ENCODE measurements at places on chromosomes 4 and X.

DNA sequence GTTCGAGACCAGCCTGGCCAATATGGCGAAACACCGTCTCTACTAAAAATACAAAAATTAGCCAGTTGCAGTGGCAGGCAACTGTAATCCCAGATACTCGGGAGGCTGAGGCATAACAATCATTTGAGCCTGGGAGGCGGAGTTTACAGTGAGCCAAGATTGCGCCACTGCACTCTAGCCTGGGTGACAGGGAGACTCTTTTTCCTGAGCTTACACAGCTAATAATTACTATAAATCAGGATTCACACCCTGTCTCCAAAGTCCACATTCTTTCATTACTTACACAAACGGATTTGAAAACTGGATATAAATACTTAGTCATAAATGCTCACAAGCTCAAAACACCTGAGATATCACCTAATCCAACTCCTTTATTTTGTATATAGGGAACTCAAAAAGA, 151.6 kb downstream of the LRBA start:
- no peak for DNase-seq

- no peak for DNase-seq
These were observed 1.5 kb downstream of the FRYL start for GRCh38 chr4:48778431-48779094.

DNA sequence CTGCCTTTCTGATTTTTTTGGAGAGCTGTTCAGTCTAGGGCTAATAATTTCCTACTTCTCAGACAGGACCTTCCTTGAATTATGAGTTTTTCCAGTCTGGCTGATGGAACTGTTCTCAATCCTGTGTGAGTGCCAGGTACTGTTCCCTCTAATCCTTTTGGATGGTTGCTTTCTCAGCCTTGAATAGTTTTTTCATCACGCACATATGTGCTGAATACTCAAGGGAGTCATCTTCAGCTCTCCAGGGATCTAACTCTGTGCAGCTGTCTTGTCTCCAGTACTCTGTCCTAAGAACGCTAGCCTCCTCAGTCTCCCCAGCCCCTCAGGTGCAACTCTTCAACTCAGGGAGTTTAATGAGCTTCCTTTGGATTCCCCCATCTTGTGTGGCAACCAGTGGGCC, 93.2 kb downstream of the GASK1B start:
- no peak for DNase-seq

DNA sequence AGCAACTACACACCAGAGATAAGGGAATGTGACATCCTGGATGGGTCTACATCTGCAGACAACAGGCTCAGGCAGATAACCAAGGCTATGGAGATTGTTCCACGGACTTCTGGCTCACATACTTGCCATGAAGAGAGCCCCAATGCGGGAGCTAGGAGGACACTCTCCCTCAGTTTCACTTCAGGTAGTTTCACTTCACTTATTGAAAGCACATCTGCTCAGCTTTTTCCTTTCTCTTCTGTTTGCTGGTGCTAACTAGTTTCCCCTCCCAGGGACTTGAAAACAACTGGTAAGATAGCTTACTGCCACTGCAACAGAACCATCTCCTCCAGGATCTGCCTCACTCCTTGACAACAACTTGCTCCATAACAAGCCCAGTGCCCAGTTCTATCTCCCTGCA, 1.4 kb upstream of the CT47C1 start:
- peak; percentile 9 for DNase-seq

GRCh38 chr4:142850478-142850877, 4.4 kb upstream of the INPP4B start:
- no peak for DNase-seq

DNA sequence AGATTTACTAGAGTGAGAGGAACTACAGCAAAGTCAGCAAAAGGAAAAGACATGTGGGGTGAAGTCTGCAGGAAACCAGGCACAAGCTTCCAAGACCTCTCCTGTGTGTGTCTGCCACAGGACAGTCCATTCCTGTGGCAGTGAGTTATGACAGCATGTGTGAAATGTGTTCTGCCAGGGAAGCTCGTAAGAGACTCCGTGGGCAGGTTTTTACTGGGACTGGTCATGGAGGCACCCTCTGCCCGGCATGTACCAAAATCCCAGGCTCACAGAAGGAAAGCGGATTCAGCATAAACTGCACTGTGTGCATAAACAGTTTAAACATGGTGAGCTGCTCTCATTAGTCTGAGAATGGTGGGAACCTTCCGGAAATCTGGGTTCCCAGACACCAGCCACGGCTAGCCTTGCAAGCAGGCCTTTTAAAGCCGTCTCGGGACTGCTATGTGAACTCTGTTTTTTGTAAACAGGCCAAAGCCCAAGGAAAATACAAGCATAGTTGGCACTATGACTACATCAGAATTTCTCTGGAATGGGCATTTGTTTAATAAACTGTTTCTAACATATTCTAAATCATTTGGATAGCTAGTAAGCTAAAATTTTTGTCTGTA, 288.5 kb downstream of the TENM3 start:
- DNase-seq = no peak

DNA sequence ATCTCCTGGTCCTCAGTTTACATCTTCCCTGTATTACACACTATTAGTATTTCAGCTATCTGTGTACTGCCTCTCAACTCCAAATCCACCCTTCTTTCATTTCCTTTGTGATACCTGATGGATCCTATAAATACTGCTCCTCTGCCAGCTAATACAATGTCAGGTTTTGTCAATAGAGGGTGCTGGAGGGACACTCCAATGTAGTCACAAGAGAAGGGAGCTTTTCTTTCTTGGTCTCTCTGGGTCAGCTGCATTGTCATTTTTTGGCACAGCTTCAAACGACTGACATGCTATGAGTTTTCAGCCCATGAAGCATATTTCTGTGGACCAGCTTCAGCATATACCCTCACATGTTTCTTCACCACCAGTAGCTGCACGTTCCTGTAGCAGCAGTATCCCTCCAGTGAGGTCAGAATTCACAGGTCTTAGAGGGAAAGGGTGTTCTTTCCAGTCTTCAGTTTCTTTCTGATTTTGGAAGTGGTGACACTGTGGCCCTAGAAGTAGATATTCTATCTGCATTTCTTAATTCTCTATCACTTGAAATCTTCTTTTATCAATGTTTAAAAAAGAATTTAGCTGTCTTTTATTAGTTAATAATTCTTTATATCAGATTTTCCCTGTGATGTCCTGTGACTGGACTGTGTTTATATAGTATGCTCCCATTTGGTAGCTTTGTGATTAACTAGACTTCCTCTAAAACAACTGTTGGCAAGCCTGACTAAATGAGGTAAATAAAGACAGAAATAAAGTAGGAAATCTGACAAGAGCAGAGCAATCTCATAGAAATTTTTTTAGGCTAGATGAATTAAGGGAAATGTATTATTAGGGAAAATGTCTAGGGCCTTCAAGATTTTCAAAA, 60.6 kb downstream of the GABRA2 start:
- no peak for DNase-seq

GRCh38 chr4:41748074-41748570, 403 bp downstream of the PHOX2B start:
- DNase-seq = no peak

DNA sequence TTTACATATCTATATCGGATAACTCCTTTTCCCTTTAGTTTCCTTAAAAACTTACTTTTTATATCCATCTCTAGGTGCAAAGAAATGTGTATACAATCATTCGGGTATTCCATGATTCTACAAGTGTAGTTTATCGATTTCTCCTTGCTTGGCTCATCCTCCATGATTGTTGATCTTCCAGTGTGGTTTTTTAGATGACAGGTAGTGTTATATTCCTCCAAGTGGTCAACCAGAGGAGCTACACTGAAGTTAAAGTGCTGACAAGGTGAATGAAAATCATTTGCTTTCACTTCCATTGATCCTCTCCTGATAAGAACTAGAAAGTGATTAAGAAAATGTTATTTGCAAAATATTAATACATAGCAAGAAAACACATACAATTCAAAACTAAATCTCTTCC, 38.5 kb downstream of the TMEM156 start:
- DNase-seq = no peak

GRCh38 chr4:108060164-108060563, 70.5 kb downstream of the HADH start:
- DNase-seq = no peak

- DNase-seq = no peak
These were observed 55.7 kb downstream of the CD38 start for GRCh38 chr4:15833801-15834200.

DNA sequence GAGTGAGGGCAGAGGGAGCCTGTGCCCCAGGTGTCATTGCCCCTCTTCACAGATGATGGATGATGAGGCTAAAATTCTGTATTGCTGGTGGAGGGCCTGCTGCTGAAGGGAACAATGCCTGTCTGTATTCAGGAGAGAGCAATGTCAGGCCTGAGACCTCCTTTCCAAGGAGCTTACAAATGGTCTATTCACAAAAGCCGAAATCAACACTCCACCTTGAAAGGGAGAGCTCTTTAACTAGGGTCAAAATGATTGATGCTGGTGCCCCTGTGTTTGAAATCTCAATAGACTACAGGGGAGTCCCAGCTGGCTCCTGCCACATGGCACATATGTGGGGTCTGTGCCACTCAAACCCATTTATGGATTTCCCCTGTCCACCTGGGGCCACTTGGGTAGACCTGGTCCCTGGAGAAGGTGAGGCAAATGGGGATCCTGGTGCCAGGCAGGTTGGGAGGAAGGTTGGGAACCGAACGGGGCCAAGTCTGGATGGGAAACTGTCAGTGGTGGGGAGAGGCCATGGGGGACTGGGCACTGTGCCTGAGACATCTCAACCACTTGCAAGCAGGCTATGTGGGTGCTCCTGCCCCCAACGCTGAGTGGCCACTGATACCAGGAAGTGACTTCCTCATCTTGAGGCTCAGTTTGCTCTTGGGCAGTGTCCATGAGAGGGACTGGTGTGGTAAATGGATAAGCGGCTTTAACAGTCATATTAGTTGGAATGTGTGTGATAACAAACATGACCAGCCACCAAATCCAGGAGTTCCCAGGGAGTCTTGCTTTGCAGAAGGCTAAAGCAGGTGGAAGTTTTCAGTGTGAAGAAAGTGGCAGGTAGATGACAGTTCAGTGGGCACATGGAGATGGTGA, 223.8 kb upstream of the PSAPL1 start:
- DNase-seq = no peak

GRCh38 chr4:156168288-156168687, 214.6 kb upstream of the CTSO start:
- DNase-seq = no peak

DNA sequence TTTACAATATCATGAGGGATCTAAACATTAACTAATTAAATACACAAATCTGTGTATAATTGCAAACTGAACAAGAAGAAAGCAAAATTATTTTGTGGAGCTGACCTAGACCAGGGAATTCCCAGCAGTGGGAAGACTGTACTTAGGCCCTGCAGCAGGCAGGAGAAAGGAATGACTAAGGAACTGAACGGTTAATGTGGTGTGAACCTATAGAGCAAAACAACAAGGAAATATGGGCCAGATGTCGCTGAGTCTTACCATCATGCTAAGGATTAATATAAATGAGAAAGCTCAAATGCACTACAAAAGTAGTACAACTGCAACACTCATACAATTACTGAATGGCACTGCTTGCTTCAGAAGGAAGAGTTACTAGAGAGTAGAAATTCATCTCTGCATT, 120.3 kb upstream of the ATXN3L start:
- no peak for DNase-seq

DNA sequence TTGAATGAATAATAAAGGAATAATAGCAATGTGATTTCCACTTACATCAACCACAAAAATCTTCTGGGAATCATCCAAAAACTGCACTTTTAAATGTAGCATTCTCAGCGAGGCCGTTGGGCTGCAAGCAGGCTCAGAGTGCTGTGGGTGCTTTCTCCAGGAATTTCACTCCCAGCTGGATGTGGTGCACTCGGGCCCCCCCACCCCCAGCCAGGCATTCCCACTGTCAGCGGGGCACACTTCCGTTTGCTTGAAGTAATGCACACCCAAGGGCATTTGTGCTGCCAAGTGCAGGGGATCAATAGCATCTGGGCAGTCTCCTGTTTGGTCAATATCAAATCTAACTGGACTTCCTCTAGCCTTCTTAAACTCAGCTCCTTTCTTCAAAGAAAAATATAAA, at the start of gene FRMD7:
FRMD7 (minus strand) TSS at position 278 of the 400 bp plus-strand sequence; CDS start at position 102, 176 bp downstream.
- DNase-seq = no peak

DNA sequence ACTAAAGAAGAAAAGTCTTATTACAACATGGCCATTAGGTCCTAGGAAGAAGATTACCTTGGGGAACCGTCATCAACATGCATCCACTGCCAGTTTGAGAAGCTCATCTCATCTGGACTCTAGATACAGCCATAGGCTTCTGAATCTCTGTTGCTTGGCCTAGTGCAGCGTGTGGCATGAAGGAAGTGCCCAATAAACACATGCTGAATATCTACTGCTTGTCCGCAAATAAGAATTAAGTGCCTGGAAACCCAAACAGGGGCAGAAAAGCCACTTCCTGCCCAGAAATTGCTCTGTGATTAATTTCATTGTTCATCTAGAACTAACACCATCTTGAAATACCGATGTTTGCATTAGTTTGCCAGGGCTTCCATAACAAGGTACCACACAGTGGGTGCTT, 241.1 kb upstream of the KLF3 start:
- DNase-seq = no peak

DNA sequence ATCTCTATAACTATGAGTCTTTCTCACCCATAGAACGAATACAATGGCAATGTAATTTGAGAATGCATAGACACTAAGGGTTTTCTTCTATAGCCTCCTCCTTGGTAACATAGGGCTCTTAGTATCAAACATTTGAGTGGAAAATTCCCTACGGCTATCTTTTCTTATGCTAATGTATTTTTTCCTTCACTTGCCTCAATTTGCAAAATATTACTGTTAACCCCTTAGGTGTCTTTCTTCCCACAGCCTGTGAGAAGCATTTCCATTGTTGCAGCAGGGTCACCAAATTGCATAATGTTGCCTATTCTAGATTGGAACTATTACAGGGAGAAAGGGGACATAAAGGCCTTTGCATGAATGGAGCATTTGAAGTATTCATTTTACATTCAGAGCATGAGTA, 140.5 kb upstream of the RAPGEF2 start:
- no peak for DNase-seq

GRCh38 chrX:78687586-78687985, 28.5 kb upstream of the RTL3 start:
- no peak for DNase-seq

GRCh38 chrX:49204709-49205108, 4.7 kb upstream of the SYP start:
- DNase-seq = no peak

Data from memory B cell (primary cell).